Activated CD4-positive, alpha-beta T cell treated with anti-CD3 and anti-CD28 coated beads, Interleukin-2, amount 50 U/mL, for 48 hours (primary cell): ENCODE measurements at places on chromosomes 11 and 22.

- no peak for DNase-seq
Observed at GRCh38 chr22:40008726-40009291, 14.1 kb downstream of the FAM83F start.

- DNase-seq, result no peak
Observed at GRCh38 chr11:13940907-13941256, 21.6 kb upstream of the SPON1 start.

DNA sequence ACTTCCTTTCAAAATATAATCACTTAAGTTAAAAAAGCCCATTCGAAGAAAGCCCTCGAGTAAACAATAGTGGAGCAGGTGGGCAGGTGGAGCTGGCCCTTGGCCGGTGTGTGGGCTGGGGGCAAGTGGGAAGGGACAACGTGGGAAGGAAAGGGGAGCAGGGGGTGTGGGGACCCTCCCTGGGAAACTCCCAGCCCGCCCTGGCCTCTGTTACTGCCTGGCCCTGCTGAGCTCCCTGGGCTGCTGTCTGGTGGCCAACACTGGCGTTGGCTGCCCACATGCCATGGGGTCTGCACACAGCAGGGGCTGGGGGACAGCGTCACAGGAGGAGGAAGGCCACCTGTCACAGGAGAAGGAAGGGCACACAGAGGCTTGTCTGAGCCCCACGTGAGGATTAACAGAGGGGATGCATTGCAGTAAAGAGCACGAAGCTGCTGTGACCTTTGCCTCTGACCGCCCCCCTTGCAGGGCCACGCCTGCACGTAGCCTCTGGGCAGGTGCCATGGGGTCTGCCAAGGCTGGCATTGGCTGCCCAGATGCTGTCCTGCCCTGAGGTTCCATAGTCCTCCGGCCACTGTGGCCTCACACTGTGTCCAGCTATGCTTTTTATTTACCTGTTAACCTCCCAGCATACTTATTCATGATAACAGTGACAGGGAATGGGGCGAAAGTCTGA is 36.2 kb upstream of the CCDC188 start:
- no peak for DNase-seq

- DNase-seq, result no peak
Observed at GRCh38 chr22:25765016-25765367, 23.0 kb downstream of the MYO18B start.

GRCh38 chr22:47622541-47622940 is 860.1 kb downstream of the TBC1D22A start:
- no peak for DNase-seq

DNA sequence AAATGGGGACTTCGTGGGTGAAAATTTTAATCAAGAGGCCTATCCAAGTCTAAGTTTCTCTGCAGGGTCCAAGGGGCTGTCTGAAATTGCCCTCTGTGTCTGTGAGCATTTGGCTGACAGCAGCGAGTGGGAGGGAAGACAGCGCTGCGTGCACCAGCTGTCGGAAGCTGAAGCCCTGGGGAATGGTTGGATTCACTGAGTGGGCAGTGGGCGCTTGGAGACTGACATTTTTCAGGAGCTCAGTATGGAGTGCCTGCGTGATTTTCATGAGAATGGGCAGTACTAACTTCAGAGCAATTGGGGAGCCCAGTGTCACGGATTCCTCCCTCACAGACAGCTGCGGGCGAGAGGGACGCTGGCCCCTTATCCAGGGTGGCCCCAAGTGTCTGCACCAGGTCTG is 388.8 kb upstream of the B3GAT1 start:
- no peak for DNase-seq

- DNase-seq, result no peak
Observed at GRCh38 chr11:33379947-33380346, 122.8 kb downstream of the HIPK3 start.

- DNase-seq, result no peak
Observed at GRCh38 chr11:9550191-9550628, 23.3 kb upstream of the WEE1 start.

DNA sequence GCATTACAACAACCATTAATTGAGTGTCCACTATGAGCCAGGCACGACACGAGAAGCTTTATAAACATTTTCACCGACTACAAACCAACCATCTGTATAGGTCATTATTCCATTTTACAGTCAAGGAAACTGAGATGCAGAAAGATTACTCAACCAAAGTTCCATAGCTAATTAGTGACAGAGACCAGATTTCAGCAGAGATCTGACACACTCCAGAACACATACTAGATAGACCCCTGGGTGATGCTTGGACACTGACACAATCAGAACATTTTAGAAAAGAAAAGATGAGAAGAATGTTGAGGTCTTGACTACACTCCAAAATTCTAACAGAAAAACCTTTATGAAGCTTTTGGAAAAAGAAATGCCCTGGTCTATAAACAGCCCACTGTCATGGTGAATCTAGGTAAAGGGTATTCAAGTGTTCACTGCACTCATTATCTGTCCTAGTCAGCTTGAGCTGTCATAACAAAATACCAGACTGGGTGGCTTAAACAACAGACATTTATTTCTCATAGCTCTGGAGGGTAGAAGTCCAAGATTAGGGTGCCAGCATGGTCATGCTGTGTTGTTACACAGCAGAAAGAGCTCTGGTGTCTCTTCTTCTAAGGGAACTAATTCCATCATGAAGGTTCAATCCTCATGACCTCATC is 89.0 kb downstream of the RELT start:
- no peak for DNase-seq

GRCh38 chr22:25749420-25750169 is 7.6 kb downstream of the MYO18B start:
- DNase-seq, result peak; percentile 54

DNA sequence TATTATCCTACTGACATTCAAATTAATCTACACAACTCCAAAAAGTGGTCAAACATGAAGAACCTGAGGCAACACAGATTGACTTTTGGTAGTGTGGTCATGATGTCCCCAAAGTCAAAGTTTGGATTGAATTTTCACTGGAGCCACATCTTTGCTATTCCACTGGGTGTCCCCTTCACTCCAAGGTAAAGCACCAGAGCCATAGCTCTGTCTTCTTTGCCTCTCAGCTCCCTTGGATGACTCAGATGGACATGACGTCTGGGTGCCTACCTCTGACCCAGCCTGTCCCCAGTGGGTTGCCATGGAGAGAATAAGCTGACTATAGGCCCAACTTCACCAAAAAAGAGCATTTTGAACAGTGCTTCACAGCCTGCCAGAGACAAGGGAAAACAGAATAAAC is 57.4 kb upstream of the ARHGAP42 start:
- no peak for DNase-seq

GRCh38 chr22:45535290-45535689 is 32.6 kb downstream of the FBLN1 start:
- DNase-seq, result no peak

DNA sequence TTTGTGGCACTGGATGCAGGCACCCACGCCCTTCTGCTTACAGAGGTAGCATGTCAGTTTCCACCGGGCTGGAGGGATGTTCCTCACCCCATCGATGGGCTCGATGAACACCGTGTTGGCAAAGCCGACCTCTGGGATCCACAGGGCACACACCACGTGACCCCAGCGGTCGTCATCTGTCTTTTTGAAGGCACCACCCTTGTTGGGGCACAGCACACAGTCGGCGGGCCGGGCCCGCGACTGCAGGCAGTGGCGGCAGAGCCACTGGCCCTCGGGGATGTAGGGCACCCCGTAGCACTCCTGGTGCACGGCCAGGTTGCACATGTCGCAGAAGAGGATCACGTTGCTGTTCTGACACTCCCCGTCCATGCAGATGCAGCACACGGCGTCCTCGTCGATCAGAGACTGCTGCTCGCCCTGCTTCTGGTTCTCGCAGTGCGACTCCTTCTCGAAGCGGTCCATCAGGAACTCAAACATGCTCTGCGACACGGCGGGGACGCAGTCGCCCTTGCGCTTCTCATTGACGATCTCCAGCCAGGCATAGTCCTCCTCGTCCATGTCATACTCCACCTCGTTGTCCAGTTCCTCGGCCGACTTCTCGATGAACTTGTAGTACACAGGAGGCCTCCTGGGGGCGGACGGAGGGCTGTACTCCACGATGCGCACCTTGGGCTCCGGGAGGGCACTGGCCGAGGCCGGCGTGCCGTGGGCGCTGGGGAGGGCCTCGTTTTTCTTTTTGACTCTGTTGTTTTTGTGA is 4.2 kb downstream of the BRD1 start:
- DNase-seq, result no peak

DNA sequence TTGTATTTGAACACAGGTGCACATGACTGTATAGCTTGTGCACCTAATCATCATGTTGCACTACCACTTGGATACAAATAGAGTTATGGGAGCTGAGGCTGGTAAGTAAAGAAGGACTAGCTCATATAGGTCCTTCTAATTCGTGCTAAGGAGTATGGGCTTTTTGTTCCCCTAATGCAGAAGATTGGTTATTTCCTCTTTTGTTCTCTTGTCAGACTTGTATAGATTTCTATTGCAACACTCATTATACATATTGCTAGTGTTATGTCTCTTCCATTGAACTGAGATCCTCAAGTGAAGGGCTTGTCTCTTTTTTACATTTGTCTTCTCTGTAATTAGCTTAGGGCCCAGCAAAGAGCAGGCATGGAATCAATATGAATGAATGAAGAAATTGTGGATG is 54.1 kb upstream of the ARHGAP20 start:
- no peak for DNase-seq

- no peak for DNase-seq
Observed at GRCh38 chr11:79110796-79111195, 330.0 kb downstream of the TENM4 start.

- DNase-seq, result peak; percentile 89
Observed at GRCh38 chr22:37163575-37164504, 14.1 kb upstream of the IL2RB start.

- DNase-seq, result no peak
Observed at GRCh38 chr11:132312701-132313111, 942.3 kb downstream of the NTM start.

DNA sequence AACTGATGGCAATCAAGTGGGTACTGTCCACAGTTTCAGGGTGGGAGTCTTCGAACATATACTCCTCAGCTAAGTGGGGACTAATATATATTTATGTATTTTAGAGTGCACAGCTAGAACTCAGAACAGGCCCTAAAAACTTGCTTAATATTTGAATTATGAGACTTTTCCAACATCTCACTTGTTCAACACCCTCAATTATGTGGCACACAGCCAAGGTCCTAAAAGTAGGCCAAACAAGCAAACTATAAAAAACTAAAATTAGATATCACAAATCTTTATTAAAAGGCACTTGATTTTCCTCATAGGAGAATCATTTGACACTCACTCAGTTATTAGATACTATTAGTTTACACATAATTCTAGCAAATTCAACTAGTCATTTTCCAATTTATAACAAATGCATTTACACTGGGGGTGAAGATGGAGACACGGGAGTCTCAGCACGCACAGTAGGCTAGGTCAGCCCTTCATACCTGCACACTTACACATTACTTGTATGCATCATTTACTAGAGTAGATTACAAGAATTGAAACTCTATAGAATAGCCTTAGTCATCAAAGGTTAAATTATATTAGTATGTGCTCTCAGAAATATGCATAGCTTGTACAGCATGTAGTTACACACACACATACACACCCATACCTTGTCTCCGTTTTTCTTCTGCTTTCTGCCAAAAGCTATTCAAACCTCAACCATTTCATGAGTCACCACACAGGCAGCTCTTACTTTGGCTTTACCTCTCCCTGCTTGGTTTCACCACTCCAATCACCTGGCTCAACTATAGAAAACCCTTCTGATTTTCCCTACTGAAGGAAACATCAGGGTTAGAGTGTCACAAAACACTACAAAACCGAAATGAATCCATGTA is 171.5 kb downstream of the SBF2 start:
- DNase-seq, result no peak

DNA sequence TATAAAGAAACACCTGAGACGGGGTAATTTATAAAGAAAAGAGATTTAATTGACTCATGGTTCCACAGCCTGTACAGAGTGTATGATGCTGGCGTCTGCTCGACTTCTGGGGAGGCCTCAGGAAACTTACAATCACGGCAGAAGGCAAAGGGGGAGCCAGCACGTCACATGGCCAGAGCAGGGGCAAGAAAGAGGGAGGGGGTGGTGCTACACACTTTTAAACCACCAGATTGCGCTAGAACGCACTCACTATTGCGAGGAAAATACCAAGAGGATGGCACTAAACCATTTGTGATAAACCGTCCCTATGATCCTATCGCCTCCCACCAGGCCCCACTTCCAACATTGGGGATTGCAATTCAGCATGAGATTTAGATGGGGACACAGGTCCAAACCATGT is 79.7 kb upstream of the CARD18 start:
- peak; percentile 1 for DNase-seq

DNA sequence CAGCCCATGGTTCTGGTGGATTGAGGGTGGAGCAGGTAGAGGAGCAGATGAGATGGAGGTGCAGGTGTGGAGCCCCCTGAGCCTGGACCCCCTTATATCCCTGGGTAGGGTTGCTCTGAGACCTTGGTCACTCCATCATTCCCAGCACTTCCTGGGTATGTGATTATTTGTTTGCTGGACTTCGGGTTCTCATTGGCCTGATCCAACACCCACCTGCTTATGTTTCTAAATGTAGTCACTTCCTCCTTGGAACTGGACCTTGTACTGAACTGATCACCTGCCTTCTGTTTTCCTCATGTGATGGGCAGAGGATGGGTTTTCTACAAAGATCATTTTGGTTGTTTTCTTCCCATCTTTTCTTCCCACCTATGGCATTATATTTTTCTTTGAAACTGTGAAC is at the start of gene KRTAP5-4:
TSS of gene KRTAP5-4 (minus strand) at position 53 of the 400 bp plus-strand sequence. CDS start at position 8, 45 bp downstream.
- no peak for DNase-seq

DNA sequence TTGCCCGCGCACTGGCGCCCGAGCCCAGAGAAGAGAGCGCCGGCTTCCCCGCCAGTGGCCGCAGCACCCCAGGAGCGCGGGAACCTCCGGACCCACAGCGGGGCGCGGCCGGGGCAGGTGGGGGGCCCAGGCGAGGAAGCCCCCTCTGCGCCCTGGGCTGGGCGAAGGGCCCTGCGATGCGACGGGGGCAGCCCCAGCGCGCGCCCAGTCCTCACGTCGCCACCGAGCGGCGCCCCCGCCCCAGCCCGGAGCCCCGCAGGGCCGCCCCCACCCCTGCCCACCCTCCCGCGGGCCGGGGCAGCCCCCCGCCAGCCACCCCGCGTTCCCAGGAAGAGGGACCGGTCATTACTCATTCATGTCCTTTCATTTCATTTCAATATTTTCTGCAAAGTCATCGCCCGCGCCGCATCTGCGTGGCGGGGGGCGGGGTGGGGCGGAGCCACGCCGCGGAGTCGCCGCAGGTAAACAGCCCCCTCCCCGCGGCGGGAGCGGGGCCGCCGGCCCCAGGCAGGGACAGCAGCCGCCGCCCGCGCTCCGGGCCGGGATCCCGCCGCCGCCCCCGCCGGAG is 673 bp upstream of the PANX2 start:
- peak; percentile 75 for DNase-seq

- peak; percentile 80 for DNase-seq
Observed at GRCh38 chr22:22235558-22235957, 9.0 kb upstream of the VPREB1 start.

GRCh38 chr11:63686926-63687325 is 5.6 kb downstream of the RTN3 start:
- no peak for DNase-seq

GRCh38 chr11:130520271-130520671 is 71.8 kb downstream of the ADAMTS15 start:
- no peak for DNase-seq

- no peak for DNase-seq
Observed at GRCh38 chr11:46856605-46857343, 10.7 kb upstream of the CKAP5 start.
